CD4-positive, alpha-beta T cell treated with Interleukin-21 for 1 hour (primary cell): ENCODE measurements at places on chromosomes 7 and 10.

DNA sequence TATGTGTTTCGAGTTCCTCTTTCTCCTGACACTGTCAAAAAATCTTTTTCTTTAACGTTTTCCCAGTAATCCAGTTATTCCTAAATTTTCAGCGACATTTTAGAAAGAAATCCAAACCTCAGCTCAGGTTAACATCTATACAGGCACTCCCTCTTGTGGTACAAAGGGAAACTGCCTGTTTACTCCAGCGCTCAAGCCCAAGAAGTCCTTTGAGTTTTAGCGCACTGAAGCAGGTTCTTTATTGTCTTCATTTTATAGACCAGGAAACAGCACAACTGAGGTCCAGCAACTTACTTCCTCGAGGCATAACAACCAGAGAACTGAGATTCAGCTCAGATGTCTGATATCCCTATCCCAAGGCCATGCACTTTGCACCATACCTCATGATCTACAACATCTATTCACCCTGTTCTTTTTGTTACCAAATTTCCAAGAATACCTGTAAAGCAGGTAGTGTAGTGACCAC, 287.2 kb upstream of the MKLN1 start:
- peak; percentile 76 for DNase-seq

GRCh38 chr10:1643908-1644179, 93.5 kb downstream of the ADARB2 start:
- no peak for DNase-seq

DNA sequence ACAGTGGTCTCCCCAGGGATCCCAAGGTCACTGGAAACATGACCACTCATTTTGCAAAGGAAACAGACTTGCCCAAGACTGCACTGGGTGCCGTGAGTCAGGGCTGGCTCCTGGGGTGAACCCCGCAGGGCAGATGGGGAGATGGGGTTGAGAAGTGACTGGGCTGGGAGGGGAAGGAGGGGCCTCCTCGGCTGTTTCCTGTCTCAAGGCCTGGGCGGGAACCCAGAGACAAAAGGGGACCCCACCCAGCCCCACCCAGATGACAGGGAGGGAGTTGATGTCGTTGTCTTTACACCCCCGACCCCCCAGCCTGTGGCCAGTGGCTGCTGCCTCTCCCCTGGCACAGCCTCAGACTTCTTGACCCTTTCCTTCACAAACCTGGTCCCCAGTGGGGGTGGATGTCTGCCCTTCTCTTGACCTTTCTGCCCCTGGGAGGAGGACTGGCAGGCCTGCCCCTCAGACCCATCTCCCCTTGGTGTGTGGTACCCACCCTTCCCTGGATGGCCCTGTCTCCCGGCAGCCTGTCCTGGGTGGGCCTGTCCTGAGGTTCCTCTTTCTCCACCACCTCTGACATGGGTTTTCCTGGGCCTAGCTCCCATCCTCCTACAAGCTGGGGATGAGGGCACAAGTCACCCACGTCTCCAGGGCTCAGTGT, 1.4 kb downstream of the MYO1G start:
- DNase-seq = peak; percentile 82

- no peak for DNase-seq
These were observed 114.4 kb upstream of the NEBL start for GRCh38 chr10:21011433-21012018.

DNA sequence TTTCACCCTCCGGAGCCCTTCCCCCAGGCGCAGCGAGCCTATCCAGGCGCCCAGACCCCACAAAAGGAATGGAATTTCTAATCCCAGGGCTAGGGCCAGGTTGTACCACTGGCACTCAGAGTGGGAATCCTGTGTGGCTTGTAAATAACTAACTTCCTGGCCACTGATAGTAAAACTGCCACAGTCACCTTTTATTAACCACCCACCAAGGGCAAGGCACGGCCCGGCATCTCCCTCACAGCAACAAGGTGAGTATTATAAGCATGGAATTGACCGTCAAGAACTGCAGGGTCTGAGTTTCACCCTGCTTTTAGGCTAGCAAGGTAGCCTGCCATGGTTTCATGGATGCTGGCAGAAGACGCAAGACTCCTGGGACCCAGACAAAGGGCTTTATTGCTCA, 51.1 kb downstream of the SPOCK2 start:
- DNase-seq = no peak

GRCh38 chr10:33519130-33519860, 184.8 kb upstream of the NRP1 start:
- no peak for DNase-seq
